ENCODE measurements at places on chromosomes 13 and 19. TPM values are rescaled to one million over a fixed set of nuclear protein-coding genes. Genes with fewer than 3 reads are reported as not detected.

DNA sequence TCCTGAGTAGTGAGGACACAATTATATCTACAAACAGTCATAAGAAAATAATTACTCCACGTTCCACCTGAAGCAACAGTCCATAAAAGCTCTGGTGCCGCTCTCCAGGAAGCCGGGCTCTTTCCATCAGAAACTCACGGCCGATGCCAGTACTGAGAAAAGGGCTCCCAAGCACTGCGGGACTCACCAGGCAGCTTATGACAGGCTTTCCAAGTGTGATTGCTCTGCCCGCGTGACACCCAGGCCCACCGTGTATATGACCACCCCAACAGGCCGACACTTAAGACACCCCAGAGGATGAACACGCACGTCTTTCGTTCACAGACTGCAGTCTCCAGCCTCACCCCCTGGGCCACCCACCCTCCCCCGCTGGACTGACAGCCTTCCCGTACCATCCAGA is 199.0 kb downstream of the UQCRFS1 start:
- no peak for DNase-seq

- DNase-seq, result no peak
These were observed 4.0 kb downstream of the KLF16 start for GRCh38 chr19:1859331-1859781.

DNA sequence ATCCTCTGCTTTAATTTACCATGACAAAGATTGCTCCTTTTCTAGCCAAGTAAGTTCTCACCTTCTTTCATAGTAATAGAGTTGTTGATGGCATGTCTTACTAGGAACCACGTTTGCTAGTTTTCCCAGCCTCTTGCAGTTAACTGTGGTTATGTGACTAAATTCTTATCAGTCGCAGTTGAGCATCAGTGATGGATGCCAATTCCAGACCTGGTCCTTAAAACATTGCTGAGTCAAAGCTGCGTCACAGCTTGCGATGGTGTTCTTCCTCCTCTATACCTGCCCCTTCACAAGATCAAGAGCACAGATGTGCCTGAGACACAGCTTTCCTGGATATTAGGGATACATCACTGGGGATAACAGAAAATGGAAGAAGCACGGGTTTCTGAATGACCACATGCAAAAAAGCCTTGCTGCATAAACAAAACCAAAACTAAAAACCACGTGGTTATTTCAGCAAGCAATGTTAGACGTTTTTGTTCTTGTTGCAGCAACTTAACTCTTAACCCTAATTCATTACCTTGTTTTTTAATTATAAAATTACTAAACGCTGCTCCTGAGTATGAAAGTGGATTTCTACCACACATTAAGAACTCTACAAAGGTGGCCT is 97.6 kb upstream of the DACH1 start:
- no peak for DNase-seq

GRCh38 chr13:42984026-42984425 is 8.0 kb downstream of the EPSTI1 start:
- DNase-seq, result no peak

GRCh38 chr19:47419030-47419783 is at the start of gene MEIS3:
Gene MEIS3, minus strand, starts transcription at chr19:47419527. Its CDS starts 446 bp downstream, at chr19:47419081.
- DNase-seq, result no peak

DNA sequence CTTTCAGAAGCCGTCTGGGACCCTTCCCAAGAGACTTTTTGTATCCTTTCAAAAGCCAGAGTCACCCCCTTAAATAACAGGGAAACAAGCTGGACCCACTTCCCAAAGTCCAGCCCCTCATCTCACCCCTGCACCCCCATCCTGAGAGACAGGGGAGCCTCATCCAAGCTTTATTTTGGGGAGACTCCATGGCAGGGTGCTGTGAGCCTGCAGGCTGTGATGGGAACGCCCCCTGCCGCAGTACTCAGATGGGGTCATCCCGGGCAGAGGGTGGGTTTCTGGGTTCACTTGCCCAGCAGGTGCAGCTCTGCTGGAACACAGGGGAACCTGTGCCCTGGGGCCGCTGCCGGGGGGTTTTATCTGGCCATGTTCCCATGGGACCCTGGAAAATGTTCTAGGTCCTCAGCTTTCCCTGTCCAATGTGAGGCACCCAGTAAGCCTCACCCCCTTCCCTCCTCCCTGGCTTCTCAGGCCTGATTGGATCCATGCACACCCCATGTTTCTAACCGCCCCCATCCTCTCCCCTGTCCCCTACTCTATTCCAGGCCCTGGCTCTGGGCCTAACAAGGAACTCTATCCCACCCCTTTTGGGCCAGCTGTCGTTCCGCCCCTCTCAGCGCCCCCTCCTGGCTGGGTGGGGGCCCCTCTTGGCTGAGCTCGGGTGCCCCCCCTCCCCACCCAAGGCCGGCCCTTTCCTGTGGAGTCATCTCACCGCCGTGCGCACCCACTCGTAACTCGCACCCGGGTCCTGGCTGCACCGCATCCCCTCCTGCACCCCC is 1.0 kb downstream of the HIF3A start:
- DNase-seq, result no peak

DNA sequence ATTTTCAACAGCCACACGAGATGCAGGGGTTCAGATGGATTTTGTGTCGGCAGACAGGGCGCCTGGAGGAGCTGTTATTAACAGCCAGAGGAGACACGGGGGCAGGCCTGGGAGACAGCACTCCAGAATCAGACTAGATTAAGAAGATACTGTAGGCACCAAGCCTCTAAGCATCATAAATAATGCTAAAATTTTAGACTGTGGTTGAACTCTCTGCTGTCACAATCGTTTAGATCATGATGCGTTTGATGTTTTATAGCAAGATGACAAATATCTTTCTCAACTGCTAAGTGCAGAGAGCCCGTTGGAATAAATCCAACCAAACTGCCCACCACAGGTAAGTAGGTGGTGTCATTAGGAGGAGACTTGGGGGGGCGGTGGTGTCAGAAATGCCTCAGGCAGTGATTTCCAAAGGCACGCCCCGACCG is 63.9 kb downstream of the CEBPG start:
- DNase-seq, result no peak

DNA sequence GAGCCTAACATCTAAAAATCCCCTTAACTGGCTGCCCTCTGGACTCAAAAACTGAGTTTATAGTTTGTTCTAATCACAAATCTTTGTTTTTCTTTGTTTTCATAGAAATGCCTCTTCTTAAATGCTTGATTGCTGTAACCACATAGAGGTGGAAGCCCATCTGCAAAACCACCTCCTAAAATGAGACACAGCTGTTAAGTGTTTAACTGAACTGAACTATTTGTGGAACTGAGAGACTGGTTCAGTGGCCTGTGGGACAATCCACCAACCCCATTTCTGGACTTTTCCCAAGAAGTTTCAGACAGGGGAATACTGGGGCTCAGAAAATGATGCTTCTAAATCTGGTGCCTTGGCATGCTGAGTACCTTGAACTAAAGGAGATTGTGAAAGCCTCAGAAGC is 50.9 kb upstream of the TM9SF2 start:
- DNase-seq, result no peak

DNA sequence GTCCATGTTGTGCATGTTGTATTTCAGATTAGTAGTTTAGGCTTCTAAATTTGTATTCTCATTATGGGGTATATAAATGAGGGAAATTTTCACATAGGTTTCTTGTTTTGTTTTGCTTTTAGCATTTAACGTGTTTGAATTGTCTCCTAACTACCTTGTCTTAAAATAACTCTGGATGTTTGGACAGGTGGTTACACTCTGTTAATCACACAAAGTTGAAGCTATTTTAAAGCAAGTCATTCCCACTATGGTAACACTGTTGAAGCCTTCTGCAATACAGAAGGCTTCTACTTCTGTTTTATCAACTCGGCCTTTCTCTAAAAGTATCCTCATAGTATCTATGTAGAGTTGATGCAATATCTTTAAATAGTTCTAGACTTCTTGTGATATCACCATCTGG is 245.3 kb upstream of the HTR2A start:
- no peak for DNase-seq

- DNase-seq, result no peak
These were observed 33.5 kb downstream of the FAM216B start for GRCh38 chr13:42814868-42815267.

Gene ZNF382
- total RNA-seq, result not detected

Gene ALDH16A1
- total RNA-seq, result 22.8 TPM

Gene ZNF829
- total RNA-seq, result not detected

All from HCT116 (cell line).